ENCODE measurements at places on chromosomes 1 and 21.

GRCh38 chr1:156135930-156136871 lies 17.2 kb upstream of the SEMA4A start:
- peaks cover 15% of the 10 kb centered on the region for H3K4me1 ChIP-seq
- DNase-seq, result no peak
- no peak overlapping the region for H3K4me3 ChIP-seq

DNA sequence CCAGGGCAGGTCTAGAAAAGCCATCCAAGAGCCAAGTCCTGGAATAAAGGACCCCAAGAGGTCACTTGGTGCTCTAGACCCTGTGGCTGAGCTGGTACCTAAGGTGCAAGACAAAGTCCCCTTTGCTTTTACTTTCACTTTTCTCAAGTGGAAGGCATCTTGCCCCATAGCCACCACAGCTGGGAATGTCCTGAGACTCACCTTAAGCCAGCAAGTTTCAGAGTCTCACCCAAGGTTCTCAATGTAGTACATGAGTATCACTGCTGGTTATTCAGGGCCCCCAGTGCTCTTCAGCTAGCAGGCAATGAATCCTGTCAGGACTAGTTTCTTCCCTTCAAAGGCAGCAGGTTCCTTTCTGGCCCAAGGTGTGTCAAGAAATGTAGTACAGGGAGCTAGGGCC lies 67.5 kb downstream of the UROD start:
- DNase-seq, result no peak
- H3K4me3 ChIP-seq, result no peak overlapping the region
- H3K27me3 ChIP-seq, result no peaks in the 10 kb centered on the region
- H3K4me1 ChIP-seq, result no peaks in the 10 kb centered on the region
- no peak overlapping the region for H3K27ac ChIP-seq

DNA sequence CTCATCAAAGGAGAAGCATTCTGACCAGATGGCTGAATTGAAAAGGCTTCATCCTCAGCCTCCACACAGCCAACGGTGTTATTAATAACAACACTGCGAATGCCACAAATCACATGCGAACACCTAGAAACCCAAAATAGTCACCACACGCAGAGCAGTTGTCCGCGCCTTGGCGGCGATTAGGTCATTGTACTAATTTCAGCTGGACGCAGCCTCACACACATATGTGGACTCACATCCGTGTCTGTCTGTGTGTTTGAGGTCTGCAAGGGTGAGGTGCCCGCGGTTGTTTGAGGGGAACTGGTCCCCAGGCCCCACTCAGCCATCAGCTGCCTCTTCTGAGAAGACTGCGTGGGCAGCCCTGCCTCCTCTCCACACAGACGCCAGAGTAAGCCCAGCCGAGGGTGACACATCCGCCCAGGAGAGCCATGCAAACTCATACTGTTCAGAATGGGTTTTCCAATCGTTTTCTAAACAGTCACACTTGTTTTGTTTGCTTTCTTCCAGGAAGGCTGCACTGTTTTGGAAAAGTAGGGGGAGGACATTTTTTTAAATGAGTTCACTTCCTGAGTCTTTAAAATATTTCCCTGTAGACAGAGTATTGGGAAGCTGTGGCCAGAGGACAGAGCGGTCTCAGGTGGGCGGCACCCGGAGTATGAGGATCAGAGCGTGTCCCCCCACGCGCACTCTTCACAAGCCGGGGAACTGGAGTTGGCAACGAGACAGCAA lies 53.4 kb downstream of the TOMM20 start:
- no peaks in the 10 kb centered on the region for H3K27me3 ChIP-seq
- H3K36me3 ChIP-seq, result no peaks in the 10 kb centered on the region

- peaks cover 25% of the 10 kb centered on the region for H3K27me3 ChIP-seq
- no peak overlapping the region for H3K27ac ChIP-seq
- no peaks in the 10 kb centered on the region for H3K4me1 ChIP-seq
- DNase-seq, result no peak
- H3K36me3 ChIP-seq, result no peaks in the 10 kb centered on the region
- no peak overlapping the region for H3K4me3 ChIP-seq
These were observed 14.0 kb downstream of the GPA33 start for GRCh38 chr1:167076136-167076710.

DNA sequence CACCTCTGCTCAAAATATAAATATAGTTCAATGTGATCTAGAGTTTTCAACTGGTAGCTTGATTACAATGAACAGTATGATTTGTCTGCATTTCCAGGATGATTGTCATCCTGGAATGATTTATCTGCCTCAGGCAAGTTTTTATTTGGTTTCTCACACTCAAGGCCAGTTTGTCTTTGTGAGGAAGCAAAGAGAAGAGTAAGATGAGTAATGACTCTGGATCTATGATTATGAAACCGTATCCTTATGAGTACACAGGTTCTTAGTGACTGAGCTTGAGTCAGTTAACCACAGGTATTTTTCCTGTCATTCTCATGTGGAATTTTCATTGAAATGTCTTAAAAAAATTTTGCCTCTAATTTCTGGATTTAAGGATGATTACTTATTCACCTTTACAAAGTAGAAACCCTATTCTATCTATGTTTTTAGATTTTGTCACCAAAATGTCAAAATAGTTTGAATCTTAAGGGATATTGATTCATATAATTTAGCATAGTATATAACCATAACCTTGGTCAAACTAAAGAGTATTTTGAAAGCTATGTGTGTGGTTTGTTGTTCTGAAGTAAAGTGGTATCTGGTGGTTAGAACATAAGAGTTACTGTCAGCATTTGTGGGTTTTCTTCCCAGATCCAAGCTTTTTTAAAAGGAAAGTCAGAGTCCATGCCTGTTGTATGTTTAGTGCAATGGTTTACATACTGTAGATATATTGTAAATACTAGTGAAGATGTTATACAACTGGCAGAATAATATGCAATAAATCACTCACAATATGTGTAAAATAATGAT lies 145.0 kb downstream of the RASAL2 start:
- H3K36me3 ChIP-seq, result no peaks in the 10 kb centered on the region
- H3K4me1 ChIP-seq, result no peaks in the 10 kb centered on the region
- no peak for DNase-seq
- H3K4me3 ChIP-seq, result no peak overlapping the region
- H3K27me3 ChIP-seq, result no peaks in the 10 kb centered on the region

DNA sequence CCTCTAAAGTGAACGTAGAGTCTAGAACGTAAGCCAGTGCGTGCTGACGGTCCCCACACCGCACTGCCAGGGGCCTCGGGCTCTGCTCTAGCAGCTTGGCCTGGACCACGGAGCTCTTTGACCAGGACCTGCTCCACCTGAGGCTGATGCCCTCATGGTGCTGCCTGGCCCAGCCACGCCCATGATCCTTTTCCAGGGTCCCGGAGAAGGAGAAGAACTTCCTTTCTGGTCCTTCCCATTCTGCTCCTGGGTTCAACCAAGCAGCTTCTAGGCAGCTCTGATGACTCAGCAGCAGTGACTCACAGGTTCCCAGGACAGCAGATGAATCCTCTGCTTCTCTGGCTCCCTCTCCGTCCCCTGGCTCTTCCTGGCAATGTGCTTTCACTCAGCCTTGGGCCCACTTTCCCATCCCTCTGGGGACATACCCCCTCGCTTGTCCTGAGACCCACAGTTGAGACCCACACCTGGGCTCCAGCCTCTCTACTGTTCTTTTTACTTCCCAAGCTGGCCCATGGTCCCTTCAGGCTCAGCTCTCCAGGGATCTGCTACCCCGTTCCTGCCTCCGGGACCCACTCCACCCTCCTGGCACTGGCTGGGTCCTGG lies 246.3 kb upstream of the RAB4A start:
- peaks cover 37% of the 10 kb centered on the region for H3K4me1 ChIP-seq
- H3K27ac ChIP-seq, result no peak overlapping the region
- H3K27me3 ChIP-seq, result no peaks in the 10 kb centered on the region

DNA sequence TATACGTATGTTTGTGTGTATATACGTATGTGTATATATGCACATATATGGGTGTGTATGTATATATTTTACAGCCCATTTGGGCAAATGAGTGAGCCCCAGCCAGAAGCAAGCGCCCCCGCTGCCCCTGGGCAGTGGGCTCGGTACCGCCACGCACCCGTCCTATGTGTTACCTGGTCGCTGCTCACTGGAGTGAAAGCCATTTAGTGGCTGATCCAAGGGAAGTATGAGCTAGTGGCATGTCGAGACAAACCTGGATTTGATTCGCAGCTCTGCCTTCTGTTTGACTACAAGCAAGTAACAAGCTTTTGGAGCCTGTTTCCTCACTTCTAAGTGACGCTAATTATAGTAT lies 35.8 kb upstream of the JAK1 start:
- peaks cover 49% of the 10 kb centered on the region for H3K27me3 ChIP-seq
- H3K4me3 ChIP-seq, result peak overlapping the region; percentile 74
- no peak for DNase-seq
- H3K36me3 ChIP-seq, result peaks cover 7% of the 10 kb centered on the region

GRCh38 chr1:180259431-180260338 lies 29.6 kb downstream of the LHX4 start:
- no peak for DNase-seq
- H3K27ac ChIP-seq, result no peak overlapping the region
- no peaks in the 10 kb centered on the region for H3K4me1 ChIP-seq
- H3K4me3 ChIP-seq, result no peak overlapping the region
- H3K36me3 ChIP-seq, result no peaks in the 10 kb centered on the region

DNA sequence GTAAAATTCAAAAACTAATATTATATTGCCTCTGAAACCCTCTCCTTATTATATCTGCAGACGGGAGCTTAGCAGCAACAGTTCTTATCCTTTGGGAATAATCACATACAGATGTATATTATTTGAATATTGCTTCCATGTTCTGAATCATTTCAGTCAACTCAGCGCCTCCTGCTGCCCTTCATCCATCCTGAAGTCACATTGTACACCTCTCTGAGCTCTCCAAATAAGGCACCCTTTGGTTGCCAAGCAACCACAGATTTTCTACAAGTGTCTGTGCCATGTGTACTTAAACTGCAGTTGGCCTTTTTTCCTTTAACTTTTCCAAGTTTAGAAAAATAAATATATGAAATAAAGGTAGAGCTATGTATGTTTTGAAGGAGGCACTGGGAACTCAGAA lies 384.3 kb downstream of the LRRIQ3 start:
- no peak for DNase-seq
- H3K4me1 ChIP-seq, result no peaks in the 10 kb centered on the region
- no peaks in the 10 kb centered on the region for H3K36me3 ChIP-seq

DNA sequence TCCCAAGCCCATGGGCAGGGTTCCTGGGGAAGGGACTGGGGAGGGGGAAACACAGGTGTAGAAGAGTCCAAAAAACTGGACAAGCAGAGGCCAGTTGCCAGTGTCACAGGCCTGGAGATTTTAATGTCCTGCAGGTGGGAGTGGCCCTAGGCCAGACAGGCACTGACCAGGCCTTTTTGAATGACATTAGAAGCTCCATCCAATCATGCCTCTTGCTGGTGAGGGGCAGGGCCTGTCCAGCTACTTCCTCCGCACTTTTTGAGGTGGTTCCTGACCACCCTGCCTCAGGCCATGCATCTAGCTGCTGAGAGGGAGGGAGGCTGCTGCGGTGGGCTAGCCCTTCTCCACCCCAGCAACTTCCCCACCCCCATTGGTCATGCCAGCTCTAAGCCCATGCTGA lies 15.9 kb upstream of the KIF21B start:
- no peaks in the 10 kb centered on the region for H3K36me3 ChIP-seq
- no peak for DNase-seq
- peaks cover 5% of the 10 kb centered on the region for H3K4me1 ChIP-seq
- H3K4me3 ChIP-seq, result no peak overlapping the region

GRCh38 chr21:44049606-44050005 lies 37.5 kb downstream of the TRAPPC10 start:
- no peaks in the 10 kb centered on the region for H3K27me3 ChIP-seq
- H3K27ac ChIP-seq, result no peak overlapping the region
- no peak overlapping the region for H3K4me3 ChIP-seq
- H3K36me3 ChIP-seq, result peaks cover 12% of the 10 kb centered on the region
- H3K4me1 ChIP-seq, result peaks cover 22% of the 10 kb centered on the region
- DNase-seq, result no peak

- DNase-seq, result no peak
- H3K36me3 ChIP-seq, result no peaks in the 10 kb centered on the region
- H3K4me3 ChIP-seq, result no peak overlapping the region
- H3K4me1 ChIP-seq, result no peaks in the 10 kb centered on the region
- no peaks in the 10 kb centered on the region for H3K27me3 ChIP-seq
- no peak overlapping the region for H3K27ac ChIP-seq
These were observed 36.6 kb upstream of the WNT2B start for GRCh38 chr1:112472142-112472541.

GRCh38 chr1:209256766-209257350 lies 326.7 kb upstream of the CAMK1G start:
- no peaks in the 10 kb centered on the region for H3K27me3 ChIP-seq
- H3K4me3 ChIP-seq, result no peak overlapping the region
- DNase-seq, result no peak
- H3K36me3 ChIP-seq, result no peaks in the 10 kb centered on the region

DNA sequence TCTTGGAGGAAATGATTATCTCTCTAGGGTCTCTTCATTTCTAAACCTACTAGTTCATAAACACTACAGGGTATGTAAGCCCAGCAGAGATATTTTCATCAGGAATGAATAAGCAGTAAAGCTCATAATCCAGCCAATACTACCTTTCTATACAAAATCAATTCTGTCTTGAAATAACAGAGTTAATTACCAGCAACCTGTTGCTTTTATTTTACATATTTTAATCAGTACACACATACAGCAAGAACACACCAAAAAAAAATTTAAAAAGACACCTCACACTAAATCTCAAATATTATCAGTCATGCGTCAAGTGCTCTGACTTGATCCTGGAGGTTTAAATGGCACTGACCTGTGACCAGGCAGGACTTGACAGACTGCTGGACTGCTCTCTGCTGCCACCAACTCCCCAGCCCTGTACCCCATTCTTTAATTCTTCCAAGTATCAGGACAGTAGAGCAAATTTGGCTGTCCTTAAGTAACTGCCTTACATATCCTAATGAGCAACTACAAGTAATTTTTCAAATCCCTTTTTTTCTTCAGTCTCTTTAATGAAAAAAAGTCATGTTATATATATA lies 98.5 kb downstream of the CDC42BPA start:
- no peak overlapping the region for H3K4me3 ChIP-seq
- no peaks in the 10 kb centered on the region for H3K27me3 ChIP-seq
- H3K4me1 ChIP-seq, result no peaks in the 10 kb centered on the region
- DNase-seq, result no peak
- H3K36me3 ChIP-seq, result no peaks in the 10 kb centered on the region

DNA sequence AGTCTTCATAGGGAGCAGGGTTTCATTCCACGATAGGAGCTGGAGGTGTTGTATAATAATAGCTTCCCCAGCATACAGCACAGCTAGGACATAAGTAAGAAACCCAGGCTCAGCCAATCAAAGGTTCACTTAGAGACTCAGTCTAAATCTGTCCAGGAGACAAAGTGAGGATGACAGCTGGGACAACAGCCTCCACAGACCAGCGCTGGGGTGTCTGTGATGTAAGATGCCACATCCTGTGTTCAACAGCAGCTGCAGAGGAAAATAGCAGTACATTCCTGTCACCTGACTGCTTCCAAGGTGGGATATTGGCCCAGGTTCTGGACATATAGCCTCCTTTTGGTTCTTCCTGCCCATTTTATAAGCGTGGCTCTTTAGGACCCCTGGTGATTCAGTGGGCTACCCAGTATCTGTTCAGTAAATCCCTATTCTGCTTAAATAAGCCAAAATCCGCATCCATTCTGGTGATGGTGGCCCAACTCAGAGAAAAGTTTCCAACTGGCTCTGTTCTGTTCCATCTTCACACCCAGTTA lies 176.8 kb upstream of the SYT6 start:
- H3K4me3 ChIP-seq, result no peak overlapping the region
- peaks cover 32% of the 10 kb centered on the region for H3K27me3 ChIP-seq
- no peak overlapping the region for H3K27ac ChIP-seq
- no peaks in the 10 kb centered on the region for H3K4me1 ChIP-seq
- H3K36me3 ChIP-seq, result no peaks in the 10 kb centered on the region
- DNase-seq, result no peak

- peaks cover 30% of the 10 kb centered on the region for H3K27me3 ChIP-seq
- peaks cover 29% of the 10 kb centered on the region for H3K4me1 ChIP-seq
- peak overlapping the region; percentile 99 for H3K27ac ChIP-seq
- H3K36me3 ChIP-seq, result peaks cover 11% of the 10 kb centered on the region
- peak; percentile 84 for DNase-seq
- peak overlapping the region; percentile 89 for H3K4me3 ChIP-seq
These were observed 15.6 kb upstream of the HJV start for GRCh38 chr1:146036965-146037646.

Data from type B pancreatic cell (in vitro differentiated cells).